ENCODE measurements at places on chromosomes 11 and 22. TPM values are rescaled to one million over a fixed set of nuclear protein-coding genes. Genes with fewer than 3 reads are reported as not detected.

Gene SLCO2B1
- total RNA-seq = 0.77 TPM

Gene GDPD4
- not detected for total RNA-seq

Gene TEX12
- 0.23 TPM for total RNA-seq

Gene TH
- not detected for total RNA-seq

Gene SYT7
- total RNA-seq = 2.5 TPM

Gene SCUBE2
- 2.8 TPM for total RNA-seq

Gene KCNJ11
- 0.67 TPM for total RNA-seq

DNA sequence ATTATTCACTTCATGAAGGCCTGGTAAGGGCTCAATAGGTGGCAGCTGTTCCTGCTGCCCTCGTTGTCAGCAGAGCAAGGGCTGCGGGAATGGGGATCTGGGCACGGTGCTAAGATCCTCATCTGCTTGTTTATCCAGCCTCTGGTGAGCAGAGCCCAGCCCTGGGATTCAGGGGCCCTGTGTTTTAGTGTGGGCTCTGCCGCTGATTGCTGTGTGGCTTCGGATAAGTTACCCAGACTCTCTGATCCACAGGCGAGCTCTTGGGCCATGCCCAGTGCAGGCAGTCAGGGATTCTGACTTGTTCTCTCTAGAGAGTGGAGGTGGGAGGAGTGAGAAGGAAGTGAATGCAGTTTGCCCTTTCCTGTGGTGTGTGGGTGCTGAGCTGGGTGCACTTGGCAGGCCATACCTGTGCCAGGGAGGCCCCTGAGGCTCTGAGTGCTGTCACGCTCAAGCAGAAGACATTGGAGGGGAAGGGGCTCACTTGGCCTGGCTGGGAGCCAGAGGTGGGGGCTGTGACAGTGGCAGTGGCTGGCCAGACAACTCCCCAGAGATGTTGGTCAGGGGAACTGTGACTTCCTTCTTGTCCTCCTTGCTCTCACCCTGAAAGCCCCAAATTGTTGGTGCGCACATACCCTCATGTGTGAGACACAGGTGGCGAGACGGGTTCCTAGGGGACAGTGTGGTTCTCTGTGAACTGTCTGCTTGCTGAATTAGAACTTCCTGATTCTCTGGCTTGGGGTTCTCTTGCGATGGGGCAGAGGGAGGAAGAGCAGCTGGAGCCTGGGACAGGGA, 43.7 kb downstream of the CD82 start:
- DNase-seq = no peak

GRCh38 chr11:22711880-22712279, 45.5 kb downstream of the GAS2 start:
- no peak for DNase-seq

DNA sequence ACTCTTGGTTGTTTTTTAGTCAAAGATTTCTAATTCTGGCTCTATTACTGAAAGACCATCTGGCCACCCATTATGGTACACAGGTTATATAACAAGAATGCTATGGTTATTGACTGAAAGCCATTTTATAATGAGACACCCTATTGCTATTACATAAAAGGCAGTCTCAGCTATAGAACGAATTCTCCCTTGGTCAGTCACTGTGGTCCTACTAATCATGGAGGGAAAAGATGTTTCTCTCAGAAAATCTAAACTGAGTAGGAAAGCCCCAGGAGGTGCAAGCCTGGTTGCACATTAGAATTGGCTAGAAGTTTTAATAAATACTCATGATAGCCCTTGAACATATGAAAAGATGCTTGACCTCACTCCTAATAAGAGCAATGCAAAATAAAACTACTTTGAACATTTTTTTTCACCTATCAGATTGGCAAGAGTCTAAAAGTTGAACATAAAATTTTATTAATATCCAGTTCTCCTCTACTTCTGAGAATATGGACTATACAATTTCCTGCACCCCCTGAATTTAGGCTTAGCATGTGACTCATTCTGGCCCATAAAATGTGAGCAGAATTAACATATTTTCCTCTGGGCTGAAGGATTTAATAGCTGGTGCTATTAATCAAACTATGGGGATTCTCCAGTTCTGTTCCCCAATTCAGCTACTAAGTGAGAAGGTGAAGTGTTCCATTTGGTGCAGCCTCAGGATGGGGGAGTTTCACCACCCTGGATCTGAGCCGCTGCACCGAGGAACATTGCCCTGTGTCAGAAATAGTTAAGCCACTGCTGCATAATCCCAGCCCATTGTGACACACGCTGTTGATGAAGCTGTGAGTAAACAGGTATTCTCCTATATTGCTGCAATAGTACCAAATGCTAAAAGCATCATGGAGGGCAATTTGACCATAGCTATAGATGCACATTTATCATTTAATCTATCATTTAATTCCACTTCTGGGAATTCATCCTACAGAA, 11.5 kb upstream of the CRKL start:
- no peak for DNase-seq

DNA sequence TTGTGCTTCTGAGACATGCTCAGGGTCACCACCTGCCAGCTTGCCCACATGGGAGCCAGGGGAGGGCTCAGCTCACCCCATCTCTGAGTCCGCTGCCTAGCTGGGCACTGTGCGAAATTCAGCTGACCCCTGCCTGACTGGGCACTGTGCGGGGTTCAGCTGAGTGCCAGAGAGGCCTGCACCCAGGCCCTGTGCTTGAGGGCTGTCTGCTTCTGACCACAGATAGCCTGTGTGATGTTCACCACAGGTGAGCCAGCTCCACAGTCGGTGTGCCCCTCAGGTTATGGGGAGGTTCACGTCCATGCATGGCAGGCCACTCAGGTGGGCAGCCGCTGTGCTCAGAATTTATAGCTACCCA, 84.5 kb upstream of the SUSD2 start:
- DNase-seq = no peak

- no peak for DNase-seq
These were observed 88.7 kb downstream of the STIM1 start for GRCh38 chr11:3944198-3944597.

DNA sequence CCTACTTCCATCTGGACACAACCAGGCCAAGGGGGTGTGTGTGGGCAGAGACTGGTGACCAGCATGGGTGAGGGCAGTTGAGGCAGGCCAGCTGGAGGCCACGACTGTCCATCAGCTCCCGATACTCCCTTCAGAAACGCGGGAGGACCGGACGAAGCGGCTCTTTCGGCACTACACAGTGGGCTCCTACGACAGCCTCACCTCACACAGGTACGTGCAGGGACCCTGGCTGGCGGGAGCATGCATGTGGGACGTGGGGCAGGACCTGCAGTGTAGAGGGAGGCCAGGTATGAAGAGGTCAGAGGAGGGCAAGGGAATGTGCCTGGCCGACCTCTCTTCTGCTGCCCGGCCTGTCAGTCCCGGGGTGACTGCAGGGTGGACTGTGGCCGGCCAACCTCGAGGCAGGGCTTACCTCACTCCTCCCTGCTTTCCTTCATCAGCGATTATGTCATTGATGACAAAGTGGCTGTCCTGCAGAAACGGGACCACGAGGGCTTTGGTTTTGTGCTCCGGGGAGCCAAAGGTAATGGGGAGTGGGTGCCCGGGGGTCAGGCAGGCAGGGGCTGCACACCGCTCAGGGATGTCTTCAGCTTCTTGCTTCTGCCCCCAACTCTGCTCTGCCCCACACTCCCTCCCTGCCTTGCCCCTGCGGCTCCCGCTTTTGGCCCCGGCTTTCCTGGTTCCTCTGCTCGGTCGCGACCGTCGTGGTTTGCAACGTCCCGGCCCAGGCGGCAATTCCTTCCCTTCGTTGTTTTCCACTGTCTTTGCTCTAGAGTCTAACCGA, 31.3 kb downstream of the SHANK3 start:
- DNase-seq = no peak

DNA sequence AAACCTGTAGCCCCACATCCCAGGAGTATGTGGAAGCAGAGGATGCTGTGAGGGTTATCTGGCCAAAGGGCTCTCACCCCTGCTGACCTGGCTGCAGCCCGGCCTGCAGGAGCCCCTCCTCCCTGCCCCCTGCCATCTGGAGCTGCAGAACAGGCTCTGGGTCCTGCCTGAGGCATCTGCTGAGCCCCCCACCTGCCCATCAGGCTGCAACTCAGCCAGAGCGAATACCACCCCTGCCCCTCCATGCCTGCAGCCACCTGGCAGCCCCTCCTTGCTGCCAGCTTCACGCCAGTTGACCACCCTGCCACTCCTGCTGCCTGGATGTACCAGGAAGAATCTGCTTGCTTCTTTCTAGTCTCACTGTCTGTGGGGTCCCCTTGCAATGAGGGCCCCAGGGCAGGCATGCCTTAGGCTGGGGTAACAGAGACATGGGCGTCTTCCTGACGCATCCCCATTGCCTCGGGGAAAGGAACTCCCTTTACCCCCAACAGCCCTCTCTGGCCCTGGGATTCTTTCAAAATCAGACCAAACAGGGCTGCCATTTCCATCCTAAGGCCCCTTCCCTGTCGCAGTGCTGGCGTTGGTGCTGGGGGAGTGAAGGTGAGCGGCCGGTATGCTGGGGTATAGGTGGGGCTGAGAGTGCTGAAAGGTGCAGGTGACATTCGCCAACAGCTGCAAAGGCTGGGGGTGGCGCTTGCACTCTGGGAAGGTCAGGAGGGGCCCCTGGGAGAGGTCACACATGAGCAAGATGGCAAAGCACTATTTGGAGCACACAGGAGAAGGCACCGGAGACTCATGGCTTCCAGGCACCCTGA, 1334.6 kb downstream of the TBC1D22A start:
- DNase-seq = no peak

GRCh38 chr11:9691865-9692264, 28.0 kb downstream of the SWAP70 start:
- DNase-seq = peak; percentile 56

- no peak for DNase-seq
These were observed 22.1 kb downstream of the FLI1 start for GRCh38 chr11:128715691-128716561.

GRCh38 chr11:10918698-10919097, 60.8 kb upstream of the ZBED5 start:
- DNase-seq = no peak

- no peak for DNase-seq
These were observed 2.9 kb downstream of the MAPK12 start for GRCh38 chr22:50258361-50259292.

- no peak for DNase-seq
These were observed 11.9 kb downstream of the WNT7B start for GRCh38 chr22:45964926-45965527.

DNA sequence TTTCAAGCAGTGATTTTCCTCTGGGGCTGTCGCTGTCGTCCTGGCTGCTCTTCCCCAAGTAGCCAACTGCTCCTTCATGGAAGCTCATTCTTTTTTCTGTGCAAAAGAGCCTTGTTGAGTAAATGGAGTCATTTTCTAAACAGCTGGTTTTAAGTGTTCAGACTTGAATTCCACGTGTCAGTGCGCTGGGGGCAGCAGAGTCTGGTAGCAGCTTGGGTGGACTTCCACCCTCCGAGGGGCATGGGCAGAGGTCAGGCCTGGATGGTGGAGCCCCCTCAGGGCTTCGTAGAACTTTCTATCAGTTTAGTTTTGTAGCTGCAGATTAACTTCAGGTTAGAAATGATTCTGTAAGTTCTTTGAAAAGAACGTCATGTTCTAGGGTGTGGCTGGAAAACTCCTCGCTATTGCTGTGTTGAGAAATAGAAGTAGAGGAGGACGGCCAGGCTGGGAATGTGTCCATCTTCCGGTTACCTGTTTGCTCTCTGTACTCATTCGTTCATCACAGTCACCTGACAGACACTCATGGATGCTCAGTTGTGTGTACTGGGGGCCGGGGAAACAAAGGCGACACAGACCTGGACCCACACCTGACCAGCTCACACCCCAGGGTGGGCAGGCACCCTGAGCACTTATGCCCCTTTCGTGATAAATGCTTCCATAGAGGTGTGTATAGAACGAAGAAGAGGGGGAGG, 270.7 kb downstream of the TBC1D22A start:
- no peak for DNase-seq

DNA sequence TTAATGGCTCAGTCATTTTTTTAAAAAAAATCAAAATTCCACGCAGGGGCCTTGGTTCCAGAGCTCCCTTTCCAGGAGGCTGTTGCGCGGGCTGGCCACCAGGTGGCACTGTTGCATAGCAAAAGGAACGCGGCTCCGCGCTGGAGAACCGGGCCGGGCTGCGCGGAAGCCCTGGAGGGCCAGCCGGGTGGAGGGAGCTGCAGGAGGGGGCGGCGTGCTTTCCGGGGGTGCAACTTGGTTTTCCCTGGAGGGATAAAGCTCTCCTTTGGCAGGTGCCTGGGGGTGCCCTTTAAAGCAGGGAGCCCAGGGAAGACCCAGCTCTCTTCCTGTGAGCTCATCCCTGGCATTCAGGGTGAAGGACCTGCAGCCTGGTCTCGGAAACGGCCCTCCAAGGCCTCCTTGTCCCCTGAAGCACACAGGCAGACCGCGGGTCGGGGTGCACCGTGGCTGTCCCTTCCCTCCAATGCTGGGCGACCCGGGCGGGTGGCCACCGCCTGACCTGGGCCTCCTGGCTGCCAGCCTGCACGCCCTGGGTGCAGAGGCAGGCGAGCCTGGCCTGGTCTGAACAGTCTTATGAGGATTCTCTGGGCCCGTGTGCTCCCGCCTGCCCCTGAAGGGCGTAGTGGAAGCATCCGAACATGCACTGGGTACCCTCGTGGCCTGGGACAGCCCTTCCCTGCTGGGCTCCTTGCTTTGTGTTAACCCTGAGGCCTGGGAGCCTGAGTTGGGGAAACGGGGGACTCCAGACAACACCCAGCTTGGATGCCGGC, 23.4 kb downstream of the KRTAP5-5 start:
- DNase-seq = no peak

DNA sequence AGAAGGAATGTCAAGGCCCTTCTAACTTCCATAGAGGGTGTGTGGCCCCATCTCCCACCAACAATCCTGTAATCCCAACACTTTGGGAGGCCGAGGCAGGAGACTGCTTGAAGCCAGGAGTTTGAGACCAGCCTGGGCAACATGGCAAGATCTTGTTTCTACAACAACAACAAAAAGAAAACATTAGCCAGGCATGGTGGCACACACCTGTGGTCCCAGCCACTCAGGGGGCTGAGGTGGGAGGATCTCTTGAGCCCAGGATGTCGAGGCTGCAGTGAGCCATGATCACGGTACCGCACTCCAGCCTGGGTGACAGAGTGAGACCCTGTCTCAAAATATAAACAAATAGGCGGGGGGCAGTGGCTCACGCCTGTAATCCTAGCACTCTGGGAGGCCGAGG, 16.9 kb downstream of the TSPAN32 start:
- DNase-seq = no peak

DNA sequence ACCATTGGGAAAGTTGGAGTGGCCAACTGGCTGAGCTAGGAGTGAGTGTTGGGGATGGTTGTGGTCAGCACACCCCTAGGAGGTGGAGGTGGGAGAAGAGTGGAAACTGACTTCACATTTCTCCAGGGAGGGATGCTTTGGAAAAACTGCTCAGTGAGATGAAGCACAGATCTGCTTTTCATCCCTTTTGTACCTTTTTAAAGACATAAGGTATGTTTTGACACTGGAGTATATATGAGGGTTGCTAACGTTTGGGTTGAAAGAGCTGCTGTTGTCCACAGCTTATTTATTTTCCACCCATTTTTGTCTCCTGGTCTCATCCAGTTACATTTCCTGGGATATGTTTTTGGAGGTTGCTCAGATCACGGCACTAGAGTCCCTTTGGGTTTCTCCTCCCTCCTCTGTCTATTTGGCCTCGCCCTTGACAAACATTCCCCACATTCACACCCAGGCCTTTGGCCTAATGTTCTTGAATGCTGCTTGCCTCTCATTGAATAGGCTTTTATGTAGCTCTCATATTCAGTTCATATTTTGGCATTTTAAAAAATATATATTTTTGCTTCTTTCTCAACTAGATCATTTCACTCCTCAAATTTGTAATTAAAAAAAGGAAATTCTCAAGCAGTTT, 8.3 kb downstream of the SREBF2 start:
- no peak for DNase-seq

GRCh38 chr11:128193615-128194014, 393.7 kb downstream of the ETS1 start:
- DNase-seq = no peak
